NCI-H526 treated with DMSO at 0.1 percent for 48 hours (cell line): ENCODE measurements at places on chromosomes 12 and 14.
A peak's percentile ranks its signal among the peaks of the same experiment; 100 is the strongest.

DNA sequence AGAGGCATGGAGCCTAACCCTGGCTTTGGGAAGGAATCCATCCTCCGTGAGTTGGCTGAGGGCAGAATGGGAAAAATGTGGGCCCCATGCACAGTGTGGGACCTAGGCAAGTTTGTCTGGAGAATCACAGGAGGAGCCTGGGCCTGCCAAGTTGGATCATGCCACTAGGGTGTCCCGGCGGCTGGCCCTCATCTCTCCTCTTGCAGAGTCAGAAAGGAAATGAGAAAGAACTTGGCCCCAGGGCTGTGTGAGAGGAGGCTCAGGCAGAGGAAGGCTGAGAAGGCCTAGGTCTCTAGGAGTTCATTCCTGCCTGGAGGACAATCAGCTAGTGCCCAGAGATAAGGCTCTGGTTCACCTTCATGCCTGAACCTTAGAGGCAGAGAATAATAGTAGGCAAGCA is 2.5 kb upstream of the ESRRB start:
- no peak for DNase-seq

- no peak for DNase-seq
Measured at GRCh38 chr14:32166029-32166428, 35.8 kb upstream of the RNU6-7 start.

DNA sequence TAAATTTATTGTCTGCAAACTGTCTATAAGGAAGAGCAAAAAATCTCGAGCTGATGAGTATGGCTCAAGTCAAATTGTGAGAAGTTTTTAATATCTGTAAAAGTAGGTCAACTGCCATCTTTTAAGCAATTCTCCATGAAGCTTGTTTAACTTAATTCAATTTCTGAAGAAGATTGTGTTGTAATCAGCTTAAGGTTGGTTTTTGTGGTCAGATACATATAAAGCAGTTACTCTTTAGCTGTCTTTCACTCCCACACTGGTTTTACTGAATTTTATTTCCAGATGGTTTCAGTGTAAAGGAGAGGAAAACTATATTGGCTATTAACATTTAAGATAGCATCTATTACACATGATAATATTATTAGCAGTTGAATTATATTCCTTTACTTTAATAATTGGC is 1165.1 kb downstream of the SLC16A7 start:
- no peak for DNase-seq

GRCh38 chr14:72512925-72513324 is 381.0 kb downstream of the DPF3 start:
- no peak for DNase-seq

- DNase-seq, result no peak
Measured at GRCh38 chr12:71642264-71642663, 21.4 kb downstream of the ZFC3H1 start.

DNA sequence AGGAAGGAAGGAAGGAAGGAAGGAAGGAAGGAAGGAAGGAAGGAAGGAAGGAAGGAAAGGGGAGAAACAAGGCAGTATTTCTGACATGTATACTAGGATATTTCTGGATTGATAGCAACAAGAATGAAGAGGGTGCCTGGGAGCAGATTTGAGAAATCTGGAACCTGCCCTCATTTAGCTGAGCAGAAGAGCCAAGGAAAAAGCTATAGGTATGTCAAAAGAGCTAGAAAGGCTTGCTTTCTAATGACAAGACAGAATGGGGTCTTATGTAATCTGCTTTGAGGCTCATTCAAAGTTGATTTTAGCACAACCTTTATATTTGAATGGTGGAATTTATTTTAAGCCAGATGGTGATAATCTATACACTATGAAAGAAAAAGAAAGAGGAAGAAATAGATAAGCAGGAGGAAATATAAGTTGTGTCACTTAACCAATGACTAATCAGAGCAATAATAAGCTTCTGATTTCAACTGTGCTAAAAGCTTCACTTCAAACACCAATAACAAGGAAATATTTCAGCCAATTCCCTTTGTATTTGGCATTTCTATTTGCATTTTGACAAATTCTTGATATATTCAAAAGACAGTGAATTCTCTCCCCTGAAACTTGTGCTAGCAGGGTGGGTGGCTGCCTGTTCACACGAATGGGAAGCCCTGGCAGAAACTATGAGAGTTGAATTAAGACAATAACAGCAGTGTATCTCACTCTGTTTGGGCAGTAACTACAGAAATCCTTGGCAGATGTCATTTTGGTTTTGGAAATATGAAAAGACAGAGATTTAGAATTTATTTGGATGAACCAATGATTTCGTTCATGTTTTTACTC is 76.3 kb upstream of the FLRT2 start:
- DNase-seq, result no peak

- no peak for DNase-seq
Measured at GRCh38 chr12:95648990-95649791, 97.9 kb upstream of the USP44 start.

GRCh38 chr14:24828486-24828885 is 194.5 kb upstream of the GZMB start:
- no peak for DNase-seq

DNA sequence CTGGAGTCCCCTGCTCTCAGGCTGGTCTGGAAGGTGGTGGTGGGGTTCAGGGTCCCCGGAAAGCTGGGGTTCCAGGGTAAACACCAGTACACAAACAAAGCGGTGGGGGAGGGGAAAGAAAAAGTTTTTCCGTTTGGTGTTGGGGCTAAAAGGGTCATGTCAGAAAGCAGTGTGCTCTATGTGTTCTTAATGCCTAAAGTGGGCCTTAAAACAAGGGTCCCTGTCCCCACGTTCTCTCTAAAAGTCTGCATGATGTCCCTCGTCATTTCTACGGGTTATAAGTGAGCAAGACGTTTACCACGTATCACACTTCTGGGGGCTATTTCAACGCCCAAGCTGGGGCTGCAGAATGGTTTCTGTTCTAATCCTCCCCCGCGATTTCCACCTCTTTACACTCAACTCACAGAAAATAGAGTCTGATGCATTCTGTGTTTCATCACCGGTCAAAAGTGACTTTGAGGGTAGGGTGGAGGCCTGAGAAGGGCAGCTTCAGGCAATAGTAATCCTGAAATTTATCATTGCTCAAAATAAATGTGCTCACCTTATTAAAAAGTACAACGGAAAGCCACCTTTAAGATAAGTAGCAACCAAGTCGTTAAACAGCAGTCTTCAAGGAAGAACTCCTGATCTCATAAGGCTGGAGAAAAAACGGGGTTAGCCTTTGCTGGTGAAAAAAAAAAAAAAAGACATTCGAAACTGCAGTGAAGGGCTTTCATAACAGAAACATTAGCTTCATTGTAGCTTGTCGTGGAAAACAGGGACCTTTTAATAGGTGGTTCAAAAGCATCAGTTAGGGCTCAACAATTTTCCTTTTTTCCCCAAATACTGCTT is 63.9 kb upstream of the PTGR2 start:
- DNase-seq, result peak; percentile 14

DNA sequence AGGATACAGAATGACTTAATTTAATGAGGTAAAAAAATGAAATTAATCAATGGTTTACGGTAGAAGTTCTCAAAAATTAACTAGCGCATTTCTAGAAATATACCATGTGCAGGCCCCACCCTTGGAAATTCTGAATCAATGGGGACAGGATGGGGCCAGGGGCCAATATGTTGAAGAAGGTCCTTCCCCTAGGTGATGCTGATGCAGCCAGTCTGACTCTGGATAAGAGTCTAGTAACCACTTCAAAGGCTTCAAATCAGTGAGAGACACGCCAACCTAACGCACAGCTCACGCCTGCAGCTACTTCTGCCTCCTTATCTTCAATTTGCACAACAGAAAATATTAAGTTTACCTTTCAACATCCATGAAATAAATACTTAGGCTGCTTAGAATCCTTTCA is 14.9 kb downstream of the GIT2 start:
- no peak for DNase-seq

- DNase-seq, result no peak
Measured at GRCh38 chr12:58919231-58920101, 838 bp downstream of the LRIG3 start.

GRCh38 chr12:65958456-65958855 is 134.2 kb downstream of the HMGA2 start:
- DNase-seq, result peak; percentile 3

- DNase-seq, result no peak
Measured at GRCh38 chr12:125014526-125014925, 21.1 kb downstream of the BRI3BP start.

DNA sequence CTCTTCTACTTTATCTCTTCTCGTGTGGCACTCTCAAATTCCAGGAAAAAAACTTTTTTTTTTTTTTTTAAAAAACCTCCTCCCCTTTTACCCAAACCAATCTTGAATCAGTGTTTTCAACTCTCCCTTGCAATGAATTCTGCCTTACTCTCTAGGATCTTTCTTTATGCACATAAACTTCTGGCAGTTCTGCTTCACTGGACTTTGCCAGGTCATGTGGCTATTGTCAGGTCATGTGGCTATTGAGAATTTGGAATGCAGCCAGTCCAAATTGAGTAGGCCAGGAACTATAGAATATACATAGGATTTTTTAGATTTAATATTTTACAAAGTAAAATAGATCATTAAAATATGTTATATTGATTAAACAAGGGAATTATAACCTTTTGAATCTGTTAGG is 218.2 kb downstream of the TMTC3 start:
- no peak for DNase-seq

DNA sequence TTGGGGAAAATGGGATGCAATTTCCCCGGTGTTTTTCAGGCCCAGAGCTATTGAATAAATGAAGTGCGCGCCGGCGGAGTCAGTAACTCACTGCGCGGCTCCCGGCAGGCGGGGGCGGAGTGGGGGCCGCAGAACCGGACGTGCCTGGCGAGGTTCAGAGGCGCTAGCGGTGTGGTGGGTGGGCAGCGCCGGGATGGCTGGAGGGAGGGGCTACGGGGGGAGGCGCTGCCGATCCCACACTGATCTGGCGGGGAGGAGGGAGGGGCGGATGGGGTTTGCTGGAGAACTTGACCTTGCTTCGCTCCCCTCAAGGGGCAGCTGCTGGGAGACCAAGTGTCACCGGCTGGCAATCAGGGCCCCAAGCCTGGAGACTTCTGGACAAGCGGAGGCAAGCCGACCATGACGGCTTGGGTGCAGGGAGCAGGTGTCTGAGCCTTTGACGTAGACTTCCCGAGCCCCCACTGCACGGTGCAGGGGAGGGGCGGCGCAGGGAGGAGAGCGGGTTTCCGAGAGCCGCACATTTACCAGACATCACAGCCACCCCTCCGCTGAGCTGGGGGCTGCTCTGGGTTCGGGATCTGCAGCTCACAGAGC is 174.1 kb upstream of the RTL1 start:
- no peak for DNase-seq

- no peak for DNase-seq
Measured at GRCh38 chr12:44021471-44021971, 185.6 kb downstream of the TMEM117 start.

DNA sequence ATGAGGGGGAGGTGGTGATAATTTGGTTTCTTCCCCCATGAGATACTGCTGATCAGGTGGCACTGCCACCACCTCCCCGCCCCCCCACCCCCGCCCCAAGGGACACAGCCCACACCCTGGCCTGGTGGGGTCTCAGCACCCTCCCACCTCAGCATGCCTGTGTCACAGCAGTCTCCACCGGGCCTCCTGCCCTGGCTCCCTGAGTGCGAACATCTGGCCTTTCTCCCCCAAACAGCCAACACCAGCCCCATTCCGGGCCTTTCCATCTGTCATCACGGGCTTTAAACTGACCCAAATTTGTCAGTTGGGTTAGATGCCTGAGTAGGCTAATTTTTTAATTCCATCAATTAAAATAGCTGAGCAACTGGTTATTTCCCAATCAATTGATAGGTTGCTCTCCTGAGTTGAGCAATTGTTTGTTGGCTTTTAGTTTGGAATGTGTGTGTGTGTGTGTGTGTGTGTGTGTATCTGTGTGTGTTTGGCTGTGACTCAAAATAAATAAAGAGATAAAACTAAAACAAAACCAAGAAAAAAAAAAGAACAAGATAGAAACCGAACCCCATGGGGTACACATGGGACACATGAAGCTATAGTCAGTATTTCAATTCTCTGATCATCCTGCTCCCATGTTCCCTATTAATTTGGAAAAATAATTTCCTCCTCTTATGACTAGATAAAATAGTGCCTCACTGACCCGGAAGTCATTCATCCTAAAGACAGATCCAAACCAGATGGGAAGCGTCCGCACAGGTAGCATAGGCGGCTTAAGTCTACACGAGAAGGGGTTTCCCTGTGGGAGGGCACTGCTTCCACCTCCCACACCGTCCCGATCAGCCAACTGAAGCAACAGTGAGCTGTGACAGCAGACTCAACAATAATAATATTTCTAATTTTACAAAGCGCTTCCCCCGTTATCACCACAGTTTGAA is 7.4 kb downstream of the SERPINA12 start:
- no peak for DNase-seq

GRCh38 chr12:123634142-123634561 is 523 bp downstream of the GTF2H3 start:
- no peak for DNase-seq

DNA sequence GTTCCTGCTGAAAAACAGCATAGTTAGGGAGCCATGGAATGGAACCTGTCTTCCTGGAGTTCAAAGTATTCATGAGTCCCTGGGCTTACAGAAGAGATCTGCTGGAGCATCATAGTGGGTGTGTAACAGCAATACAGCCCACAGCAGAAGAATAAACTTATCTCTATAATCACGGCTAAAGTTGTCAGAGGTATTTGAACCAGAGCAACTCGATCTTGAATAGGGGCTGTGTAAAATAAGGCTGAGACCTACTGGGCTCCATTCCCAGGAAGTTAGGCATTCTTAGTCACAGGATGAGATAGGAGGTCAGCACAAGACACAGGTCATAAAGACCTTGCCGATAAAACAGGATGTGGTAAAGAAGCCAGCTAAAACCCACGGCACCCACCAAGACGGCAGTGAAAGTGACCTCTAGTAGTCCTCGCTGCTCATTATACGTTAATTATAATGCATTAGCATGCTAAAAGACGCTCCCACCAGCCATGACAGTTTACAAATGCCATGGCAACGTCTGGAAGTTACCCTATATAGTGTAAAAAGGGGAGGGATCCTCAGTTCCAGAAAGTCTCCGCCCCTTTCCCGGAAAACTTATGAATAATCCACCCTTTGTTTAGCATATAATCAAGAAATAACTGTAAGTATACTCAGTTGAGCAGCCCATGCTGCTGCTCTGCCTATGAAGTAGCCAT is 223.4 kb downstream of the PCNX1 start:
- no peak for DNase-seq

DNA sequence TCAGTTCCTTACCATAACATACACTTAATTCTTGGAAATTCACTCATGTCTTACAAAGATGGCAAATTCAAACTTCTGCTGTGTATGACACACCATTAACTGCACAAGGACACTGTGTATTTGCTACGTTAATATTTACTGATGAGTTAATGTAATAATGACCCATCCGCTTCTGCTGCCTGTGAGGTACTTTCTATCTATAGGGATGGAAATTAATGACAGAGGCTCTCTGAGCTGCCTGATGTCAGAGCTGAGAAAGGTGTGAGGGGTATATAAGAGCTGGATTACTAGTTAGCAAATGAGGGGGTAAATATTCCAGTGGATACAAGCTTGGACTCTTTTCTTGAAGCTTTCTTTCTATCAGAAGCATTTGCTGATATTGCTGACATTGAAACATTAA is at the start of gene IAPP:
Gene IAPP (plus strand): TSS at position 301 of the 400 bp plus-strand sequence. CDS start 450 bp downstream, outside the sequence.
- no peak for DNase-seq
